ENCODE measurements at places on chromosomes 5 and 9.
A peak's percentile ranks its signal among the peaks of the same experiment; 100 is the strongest.

DNA sequence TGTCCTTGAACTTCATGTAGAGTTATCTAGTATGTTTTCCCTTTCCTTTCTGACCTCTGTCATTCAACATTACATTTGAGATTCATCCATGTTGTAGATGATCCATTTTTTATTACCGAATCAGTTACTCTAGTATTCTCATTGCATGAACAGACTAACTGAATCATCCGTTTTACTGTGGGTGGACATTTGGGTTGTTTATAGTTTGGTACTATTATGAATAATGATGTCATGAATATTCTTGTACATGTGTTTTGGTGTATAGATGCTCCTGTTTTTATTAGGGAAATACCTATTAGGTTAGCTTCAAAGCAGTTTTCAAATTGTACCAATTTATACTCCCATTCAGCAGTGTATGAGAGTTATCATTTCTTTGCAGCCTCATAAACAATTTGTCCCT, 94.3 kb upstream of the NIPAL4 start:
- no peak for DNase-seq

DNA sequence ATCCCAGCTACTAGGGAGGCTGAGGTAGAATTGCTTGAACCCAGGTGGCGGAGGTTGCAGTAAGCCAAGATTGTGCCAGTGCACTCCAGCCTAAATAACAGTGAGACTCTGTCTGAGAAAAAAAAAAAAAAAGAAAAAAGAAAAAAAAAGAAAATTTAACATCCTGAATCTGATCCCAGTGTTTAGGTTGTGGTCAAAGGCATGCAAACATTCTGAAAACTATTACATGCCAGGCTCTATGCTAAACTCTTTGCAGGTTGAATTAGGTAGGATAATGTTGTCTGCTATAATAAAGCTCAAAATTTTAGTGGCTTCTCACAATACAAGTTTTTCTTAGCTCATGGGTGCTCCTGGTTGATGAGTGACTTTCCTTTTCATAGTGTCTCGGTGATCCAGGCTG, 367.4 kb downstream of the PSAT1 start:
- DNase-seq, result no peak

GRCh38 chr9:88574953-88575352, 40.0 kb downstream of the NXNL2 start:
- DNase-seq, result no peak

DNA sequence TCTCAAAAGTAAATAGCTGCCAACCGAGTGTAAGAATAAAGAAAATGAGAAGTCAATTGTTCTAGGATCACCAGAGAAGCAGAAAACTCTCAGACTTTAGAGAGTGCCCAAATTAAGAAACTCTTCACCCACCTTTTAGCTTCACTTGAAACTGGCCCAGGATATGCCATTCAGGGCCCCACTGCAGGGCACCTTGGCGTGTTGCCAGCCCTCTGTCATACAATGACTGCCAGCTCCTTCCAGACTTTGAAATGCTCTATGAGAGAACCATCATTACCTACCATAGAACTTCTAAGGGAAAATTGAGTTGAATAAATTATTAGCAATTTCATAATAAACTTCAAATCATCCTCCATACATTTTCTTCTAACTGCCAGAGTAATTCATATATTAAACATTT, 240.5 kb downstream of the CETN3 start:
- DNase-seq, result no peak

GRCh38 chr5:5017827-5018577, 122.1 kb upstream of the ADAMTS16 start:
- no peak for DNase-seq

DNA sequence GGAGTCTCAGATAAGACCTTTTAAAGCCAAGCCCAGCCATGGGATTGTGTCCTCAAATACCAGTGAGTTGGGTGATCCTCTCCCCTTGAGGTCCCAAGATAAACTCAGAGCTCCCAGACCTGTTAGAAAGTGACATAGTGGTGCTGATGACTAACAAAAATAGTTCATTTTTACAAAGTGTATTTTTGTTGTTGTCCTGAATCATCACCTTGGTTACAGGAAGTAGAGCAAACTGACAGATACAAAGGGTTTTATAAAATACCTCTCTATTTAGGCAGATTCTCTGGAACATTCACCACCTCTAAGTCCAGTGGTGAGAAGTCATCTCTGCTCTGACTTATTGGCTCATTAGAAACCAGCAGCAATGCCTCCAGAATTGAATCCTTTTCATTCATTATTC, 259.3 kb downstream of the CEMIP2 start:
- DNase-seq, result no peak

- DNase-seq, result peak; percentile 52
Observed at GRCh38 chr9:113657765-113658544, 194.4 kb downstream of the RGS3 start.

DNA sequence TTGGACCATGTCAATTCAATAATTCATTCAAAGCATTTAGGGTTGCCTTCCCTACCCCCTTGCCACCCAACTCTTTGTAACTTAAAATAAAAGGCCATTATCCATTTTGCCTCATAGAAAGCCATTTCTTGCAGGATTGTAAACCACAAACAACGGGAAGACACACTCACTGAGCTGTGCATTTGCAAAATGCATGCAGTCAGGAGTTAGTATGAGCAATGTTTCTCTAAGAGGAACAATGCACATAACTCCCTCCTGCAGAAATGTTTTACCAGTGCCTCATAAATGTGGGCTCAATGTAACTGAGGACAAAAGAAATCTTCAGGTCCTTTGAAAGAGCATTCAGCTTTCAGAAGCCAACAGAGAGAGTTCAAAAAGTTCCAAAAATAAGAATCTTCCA, 98.5 kb upstream of the ABCA1 start:
- DNase-seq, result no peak

DNA sequence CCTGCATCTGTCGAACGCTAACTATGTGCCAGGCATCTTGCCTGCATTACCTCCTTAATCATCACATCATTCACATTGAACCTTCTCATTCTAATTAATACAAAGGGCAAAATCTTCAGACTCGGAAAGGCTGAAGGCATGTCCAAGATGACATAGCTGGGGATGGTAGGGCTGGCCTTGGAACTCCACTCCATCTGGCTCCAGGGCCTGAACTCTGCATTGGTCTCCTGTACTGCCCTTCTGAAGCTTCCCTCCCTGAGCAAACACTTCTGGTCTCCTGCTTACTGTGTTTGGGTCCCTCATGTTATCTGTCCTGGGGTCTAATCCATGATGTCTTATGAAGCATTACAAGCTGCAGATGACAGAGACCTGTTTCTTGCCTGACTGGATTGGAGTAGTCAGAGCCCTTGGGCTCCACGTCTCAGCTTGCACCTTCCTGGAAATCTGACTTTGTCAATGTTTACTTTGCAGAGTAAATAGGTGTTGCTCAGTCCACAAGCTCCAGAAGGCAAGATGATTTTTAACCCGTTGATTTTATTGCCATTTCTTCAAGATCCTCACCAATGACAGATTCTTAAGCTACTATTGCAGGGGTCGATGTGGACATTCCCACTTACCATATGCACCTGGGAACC, 106.1 kb downstream of the GALNT10 start:
- no peak for DNase-seq

DNA sequence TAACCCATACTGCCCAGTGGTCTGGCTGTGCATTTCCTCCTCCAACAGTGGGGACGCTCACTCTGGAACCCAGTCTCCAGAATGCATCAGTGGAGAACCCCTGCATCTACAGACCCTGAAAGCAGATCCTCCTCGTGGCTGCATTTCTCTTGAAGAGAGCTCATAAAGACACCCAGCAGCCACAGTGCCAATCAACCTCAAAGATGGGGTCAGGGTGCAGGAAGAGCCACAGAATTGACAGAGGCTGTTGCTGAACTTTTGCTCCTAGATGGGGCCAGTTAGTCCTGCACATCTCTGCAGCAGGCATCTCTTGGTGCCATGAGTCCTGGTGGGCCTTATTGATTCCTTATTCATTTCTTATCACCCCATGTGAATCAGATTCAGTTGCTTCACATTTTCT, 39.6 kb downstream of the ADRB2 start:
- DNase-seq, result no peak

GRCh38 chr9:7461791-7462190, 337.8 kb downstream of the DMAC1 start:
- no peak for DNase-seq

DNA sequence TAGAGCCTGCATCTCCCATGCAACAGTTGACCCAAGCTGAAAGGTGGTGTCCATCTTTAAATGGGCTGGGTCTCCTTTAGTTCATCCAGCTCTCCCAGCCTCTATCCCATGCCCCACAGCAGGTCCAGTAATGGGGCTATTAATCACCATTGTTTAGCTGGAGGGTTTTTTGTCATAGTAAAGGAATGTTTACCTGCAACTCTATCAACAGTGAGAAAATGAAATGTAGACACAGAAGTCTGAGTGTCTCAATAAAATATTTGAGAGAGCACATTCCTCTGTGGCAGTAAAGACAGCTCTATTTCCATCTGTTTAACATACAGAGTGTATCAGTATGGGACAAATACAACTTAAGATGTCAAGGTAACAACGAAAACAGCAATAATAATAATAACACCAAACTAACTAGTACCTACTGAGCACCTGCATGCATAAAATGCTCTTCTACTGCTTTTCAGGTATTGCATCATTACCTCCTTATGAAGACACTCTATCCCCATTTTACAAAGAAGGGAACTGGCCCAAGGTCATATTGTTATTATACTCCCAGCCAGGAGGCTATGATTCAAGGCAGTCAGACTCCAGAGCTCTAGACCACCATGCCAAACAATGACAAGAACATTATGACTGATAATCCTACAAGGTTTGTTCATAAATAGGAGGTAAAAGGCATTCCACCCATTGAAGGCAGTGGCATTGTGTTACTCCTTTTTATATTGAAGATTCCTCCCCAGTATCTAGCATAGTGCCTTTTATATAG, 21.0 kb upstream of the C5orf58 start:
- DNase-seq, result no peak

GRCh38 chr5:149599375-149599774, 18.1 kb downstream of the ARHGEF37 start:
- no peak for DNase-seq

DNA sequence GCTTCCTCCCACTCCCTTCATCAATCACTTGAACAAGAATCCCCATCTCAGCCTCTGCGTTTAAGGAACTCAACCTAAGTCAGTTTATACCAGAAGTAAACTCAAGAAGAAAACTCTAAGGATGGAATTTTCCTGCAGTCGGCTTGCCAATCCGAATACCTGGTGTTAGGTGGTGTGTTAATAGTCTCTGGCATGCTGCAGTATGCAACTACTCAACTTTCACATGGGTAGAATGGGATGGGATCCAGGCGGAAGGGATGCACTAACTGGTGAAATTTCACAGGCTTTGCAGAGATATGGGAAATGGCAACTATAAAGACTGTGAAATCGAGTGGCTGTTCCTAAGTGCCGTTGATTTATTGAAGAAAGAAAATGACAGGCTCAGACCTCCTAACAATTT, 560.6 kb downstream of the TLE1 start:
- DNase-seq, result no peak

All from activated CD8-positive, alpha-beta memory T cell treated with anti-CD3 and anti-CD28 coated beads for 48 hours (primary cell).